ENCODE measurements at places on chromosomes 16 and 17.

DNA sequence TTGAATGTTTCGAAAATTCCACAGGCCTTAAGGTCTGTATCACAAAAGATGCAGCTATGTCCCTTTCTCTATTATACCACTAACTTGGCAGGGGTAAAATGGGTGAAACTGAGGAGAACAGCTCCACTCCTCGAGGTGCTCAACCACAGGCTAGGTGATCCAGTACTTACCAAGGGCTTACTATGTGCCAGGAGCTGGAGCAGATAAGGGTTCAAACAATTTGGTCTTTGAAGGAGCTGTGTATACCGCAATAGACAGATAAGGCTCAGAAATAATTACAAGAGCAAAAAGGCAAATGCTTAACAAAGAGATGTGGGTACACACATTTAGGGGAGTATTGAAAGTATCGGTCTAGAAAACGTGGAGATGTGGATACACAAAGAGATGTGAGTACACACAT, 1.5 kb downstream of the XPO6 start:
- DNase-seq = no peak

GRCh38 chr17:65228734-65229620, 91.8 kb downstream of the RGS9 start:
- DNase-seq = no peak

DNA sequence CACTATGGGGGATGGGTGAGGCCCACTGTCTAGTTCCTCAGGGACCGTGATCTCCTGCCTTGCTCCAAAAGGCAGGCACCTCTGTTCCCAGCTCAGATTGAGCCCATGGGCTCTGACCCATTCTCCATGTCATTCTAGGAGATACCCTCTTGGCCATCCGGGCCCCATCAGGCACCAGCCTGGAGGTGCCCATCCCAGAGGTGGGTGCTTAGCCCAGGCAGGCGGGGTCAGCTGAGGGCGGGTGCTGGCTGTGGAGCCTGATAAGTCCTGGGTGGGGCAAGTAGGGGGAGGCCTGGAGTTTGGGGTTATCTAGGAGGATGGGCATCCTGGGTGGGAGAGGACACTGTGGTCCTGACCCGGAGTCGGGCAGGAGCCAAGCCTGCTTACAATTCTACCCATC, 2.3 kb downstream of the E2F4 start:
- no peak for DNase-seq

DNA sequence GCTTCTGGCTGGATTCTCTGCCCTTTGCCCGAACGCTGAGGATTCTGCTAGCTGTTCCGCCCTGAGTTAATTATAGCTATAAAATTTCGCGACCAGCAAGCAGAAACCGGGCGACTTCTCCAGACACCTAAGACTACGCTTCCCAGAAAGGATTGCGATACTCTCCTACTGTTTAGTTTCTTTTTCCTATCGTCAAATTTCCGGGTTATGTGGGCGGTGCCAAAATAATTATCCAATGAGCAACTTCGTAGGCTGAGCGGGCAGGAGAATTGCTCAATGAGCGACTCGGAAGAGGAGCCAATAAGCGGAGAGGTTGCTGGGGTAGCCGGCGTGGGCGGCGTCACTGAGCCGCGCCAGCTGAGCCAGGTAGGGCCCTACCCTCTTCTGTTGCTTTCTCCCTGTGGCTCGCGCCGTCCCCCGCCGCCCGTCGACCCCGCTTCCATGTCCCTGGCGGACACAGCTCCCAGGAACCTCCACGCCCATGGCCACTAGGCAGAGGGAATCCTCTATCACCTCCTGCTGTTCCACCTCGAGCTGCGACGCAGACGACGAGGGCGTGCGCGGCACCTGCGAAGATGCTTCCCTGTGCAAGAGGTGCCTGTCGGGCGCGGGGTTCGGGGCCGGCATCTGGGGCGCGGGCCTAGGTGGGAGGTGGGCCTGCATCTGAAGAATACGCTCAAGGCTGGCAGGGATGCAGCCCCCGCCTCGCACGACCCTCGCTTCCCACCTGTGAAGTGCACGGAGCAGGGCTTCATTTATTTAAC, at the start of gene LCMT1:
TSS of gene LCMT1 (plus strand) at position 340 of the 764 bp plus-strand sequence. CDS start at position 482, 142 bp downstream.
- peak; percentile 98 for DNase-seq

DNA sequence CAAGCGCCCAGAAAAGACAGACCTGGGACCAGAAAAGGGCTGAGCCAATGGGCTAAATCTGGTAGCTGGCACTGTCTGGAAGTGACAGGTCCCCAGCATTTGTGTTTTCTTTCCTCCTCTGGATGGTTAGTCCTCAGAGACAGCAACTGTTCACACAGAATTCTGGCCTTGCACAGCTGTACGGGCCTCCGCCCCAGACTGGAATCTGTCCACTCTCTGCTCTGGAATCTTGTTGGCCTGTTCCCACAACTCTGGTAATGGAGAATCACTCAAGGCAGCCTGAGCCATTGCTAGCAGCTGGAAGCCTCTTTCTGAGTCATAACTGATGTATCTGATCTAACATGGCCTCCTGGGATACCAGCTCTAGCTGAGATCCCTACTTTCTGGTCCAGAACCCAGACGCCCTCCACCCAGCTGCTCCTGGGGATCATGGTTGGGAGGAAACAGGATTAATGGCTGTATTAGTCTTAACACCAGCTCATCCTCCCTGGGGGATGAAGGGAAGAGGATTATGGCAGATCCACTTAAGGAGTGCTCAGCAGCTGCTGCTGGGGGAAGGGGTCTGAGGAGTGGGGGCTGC, 9.1 kb downstream of the ZNF668 start:
- DNase-seq = no peak

GRCh38 chr16:86984991-86985647, 332.1 kb downstream of the C16orf95 start:
- no peak for DNase-seq
